Left renal cortex interstitium (tissue), 4 donors: ENCODE measurements at places on chromosomes 5 and 9. TPM values are rescaled to one million over a fixed set of nuclear protein-coding genes. Genes with fewer than 3 reads are reported as not detected.

The CYSRT1 gene
- polyA plus RNA-seq: 5.2 TPM

GRCh38 chr9:7238247-7238637 lies 480.5 kb downstream of the KDM4C start:
- DNase-seq: no peak

DNA sequence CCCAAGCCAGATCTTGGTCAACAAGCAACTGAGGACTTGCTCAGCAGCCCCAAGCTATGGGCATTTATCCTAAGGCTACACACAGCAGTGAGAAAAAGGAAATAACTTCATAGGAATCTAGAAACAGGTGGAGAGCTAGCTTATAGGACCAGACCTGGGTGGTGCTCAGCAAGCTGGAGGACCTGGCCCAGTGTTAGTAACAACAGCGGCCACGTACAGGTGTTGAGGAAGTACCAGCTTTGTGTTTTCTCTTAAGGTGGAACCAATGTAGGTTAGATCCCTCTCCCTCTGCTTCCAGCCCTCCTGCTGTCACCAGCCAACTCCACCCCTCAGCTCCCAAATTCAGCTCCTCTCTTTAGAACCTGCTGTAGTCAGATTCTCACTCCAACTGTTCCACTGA lies 43.4 kb downstream of the IRF1 start:
- no peak for DNase-seq

GRCh38 chr5:56100439-56101176 lies 105.8 kb upstream of the IL6ST start:
- no peak for DNase-seq

The SPATA6L gene
- 2.8 TPM for polyA plus RNA-seq

The ATP10B gene
- 0.54 TPM for polyA plus RNA-seq

- no peak for DNase-seq
These were observed 18.7 kb downstream of the ECM2 start for GRCh38 chr9:92517046-92517445.

The PCDHGA1 gene
- polyA plus RNA-seq: 1.0 TPM

The PKN3 gene
- 12.1 TPM for polyA plus RNA-seq

The NUTM2F gene
- not detected for polyA plus RNA-seq

GRCh38 chr9:130340011-130340410 lies 74.5 kb downstream of the HMCN2 start:
- DNase-seq: no peak
